Ascending aorta (tissue), 2 donors: ENCODE measurements at places on chromosomes 11 and 22. TPM values are rescaled to one million over a fixed set of nuclear protein-coding genes. Genes with fewer than 3 reads are reported as not detected.

The ART5 gene
- not detected for total RNA-seq

The APOL3 gene
- total RNA-seq: 47.3 TPM

The ADM2 gene
- not detected for total RNA-seq

The NEFH gene
- total RNA-seq: 0.32 TPM

The ANO9 gene
- 4.0 TPM for total RNA-seq

The BMAL1 gene
- total RNA-seq: 15.9 TPM

The OR52I2 gene
- not detected for total RNA-seq
